Activated CD8-positive, alpha-beta memory T cell treated with anti-CD3 and anti-CD28 coated beads for 1 hour (primary cell): ENCODE measurements at places on chromosomes 11 and 22.

GRCh38 chr22:48079505-48080290 is 1317.2 kb downstream of the TBC1D22A start:
- no peak for DNase-seq

DNA sequence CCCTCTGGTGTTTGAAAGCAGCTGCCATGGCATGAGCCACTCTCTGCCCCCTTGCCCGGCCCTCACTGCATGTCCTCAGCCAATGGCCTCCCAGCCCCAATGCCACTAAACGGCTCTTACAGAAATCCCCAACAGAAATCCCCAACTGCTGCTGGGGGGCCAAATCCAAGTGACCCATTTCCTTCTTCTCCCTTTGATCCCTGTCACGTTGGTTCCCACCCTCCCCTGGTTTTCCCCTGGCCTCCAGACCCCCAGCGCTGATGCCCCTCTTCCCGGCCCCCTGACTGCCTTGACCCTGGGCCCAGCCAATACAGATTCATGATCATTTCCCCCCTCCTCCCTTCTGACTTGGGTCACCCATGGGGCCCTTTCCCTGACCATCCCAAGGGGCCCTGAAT is 30.9 kb downstream of the IGLL1 start:
- DNase-seq, result no peak

- no peak for DNase-seq
Observed at GRCh38 chr11:110526323-110526722, 96.6 kb downstream of the FDX1 start.

DNA sequence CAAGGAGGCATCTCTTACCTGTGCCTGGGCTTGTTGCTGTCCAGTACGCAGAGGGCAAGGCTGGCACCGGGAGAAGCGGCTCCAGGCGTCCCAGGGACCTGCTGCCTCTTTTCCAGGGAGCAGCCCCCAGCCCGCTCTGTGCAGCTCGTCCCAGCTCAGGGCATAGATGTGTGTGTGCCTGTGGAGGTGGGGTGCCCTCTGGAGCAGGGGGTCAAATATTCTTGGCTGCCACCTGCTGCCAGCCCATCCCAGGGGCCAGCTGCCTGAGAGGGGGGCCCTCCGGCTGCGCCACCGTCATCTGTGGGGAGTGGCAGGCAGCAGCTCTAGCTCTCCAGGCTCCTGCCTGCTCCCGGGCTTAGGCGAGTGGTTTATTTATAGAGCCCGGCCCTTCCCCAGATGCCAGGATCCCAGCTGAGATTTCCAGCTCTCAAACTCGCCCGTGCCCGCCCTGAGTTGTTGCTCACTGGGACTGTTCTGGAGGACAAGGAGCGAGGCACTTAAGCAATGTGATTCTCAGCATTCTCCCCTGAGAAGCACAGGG is 87.5 kb downstream of the RTL6 start:
- DNase-seq, result no peak

DNA sequence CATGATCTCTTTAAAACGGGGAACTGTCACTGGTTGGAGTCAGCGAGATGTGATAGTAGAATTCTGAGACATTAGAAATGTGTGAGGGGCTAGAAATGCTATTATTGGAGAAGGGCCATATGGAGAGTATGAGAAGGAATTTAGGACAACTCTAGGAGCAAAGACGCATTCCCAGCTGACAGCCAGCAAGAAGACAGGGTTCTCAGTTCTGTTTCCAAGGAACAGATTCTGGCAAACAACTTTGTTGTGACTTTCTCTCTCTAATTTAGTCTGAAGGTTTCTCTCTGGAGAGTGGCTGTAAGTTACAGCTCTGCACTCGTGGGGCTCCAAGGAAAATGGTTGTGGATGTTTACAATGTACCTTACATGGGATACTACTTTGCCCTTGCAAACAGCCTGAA is 876.3 kb downstream of the FAM181B start:
- DNase-seq, result no peak

- no peak for DNase-seq
Observed at GRCh38 chr11:128803449-128804245, 63.4 kb downstream of the KCNJ1 start.

DNA sequence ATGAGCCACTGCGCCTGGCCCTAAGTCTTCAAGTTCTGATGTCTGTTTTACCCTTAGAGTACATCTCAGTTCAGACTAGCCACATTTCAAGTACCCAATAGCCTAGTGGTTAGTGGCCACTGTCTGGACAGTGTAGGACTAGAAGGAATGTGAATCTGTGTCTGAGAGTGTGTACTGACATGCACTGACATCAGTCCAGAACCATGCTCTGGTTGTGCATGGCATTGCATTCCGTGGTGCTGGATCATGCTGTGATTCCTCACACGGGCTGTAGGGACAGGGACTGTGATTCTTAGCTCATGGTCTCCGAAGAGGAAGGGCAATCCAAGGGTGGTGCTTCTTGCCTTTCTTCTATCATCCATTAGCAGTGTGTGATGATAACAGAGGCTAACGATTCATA is 41.1 kb downstream of the AMOTL1 start:
- DNase-seq, result no peak

- DNase-seq, result no peak
Observed at GRCh38 chr11:72157131-72157530, 21.6 kb downstream of the FOLR3 start.

DNA sequence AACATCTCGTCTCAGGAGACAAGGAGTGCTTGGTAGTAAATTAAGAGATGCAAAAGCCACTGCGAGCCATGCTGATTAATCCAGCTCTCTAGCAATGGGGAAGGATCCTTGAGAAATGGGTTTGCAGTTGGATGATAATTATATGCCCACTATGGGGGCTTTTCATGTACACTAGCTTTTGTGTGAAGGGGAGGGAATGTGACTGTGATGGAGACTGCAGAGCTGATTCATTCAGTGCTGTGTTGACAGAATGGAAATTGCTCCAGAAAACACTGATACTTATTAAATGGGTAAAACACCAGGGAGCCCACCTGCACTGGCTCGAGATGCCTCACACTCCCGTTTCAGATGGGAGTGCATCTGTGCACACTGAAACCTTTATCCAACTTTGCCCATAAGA is 37.0 kb upstream of the KIRREL3 start:
- DNase-seq, result no peak

- no peak for DNase-seq
Observed at GRCh38 chr11:122505304-122506006, 150.1 kb upstream of the UBASH3B start.

- DNase-seq, result no peak
Observed at GRCh38 chr11:2662024-2662312, 37.8 kb downstream of the KCNQ1OT1 start.

DNA sequence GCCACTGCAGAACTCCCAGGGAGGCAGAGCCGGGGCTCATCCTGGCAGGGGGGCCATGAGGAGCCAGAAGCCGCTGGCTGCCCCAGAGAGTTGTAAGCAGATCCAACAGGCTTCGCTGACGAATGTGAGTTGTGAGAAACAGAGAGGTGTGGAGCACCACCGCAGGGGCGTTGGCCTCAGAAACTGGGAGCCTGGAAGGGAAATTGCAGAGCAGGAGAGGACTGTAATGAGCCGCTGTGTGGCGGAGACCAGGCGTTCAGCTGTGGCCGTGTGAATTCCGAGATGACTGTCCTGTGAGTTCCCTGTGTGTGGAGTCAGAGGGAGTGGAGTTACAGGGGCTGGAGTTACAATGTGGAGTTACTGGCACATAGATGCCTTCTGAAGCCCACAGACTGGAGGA is 27.7 kb upstream of the ETS1 start:
- no peak for DNase-seq

- DNase-seq, result no peak
Observed at GRCh38 chr11:70095541-70096252, 17.6 kb downstream of the ANO1 start.

GRCh38 chr11:2520736-2521035 is 75.9 kb downstream of the KCNQ1 start:
- no peak for DNase-seq

GRCh38 chr11:123145220-123145619 is 49.8 kb downstream of the CLMP start:
- DNase-seq, result no peak

- no peak for DNase-seq
Observed at GRCh38 chr11:8961401-8961800, 2.8 kb downstream of the TMEM9B start.

DNA sequence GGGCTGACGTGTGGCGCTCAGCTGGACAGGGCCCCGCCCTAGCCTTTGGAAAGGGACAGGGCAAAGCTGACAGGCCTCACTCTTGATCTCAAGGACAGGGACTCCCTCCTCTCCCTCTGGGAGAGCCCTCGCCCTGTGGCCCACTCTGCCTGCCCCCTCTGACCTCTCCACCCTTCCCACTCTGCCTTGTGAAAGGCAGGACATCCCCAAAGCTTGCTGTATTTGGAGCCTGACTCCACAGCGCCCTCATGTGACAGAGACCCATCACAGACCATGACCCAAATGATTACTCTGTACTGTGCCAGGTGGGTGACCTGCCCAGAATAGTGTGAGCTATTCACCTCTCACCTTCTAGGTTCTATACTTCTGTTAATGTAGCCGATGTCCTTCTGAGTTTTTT is 18.8 kb downstream of the P2RY2 start:
- DNase-seq, result no peak

GRCh38 chr11:112499153-112499880 is 238.7 kb upstream of the PLET1 start:
- DNase-seq, result no peak
